ENCODE measurements at places on chromosomes 12 and 14.

- no peak for DNase-seq
Measured at GRCh38 chr12:69894800-69895383, 69.9 kb downstream of the MYRFL start.

DNA sequence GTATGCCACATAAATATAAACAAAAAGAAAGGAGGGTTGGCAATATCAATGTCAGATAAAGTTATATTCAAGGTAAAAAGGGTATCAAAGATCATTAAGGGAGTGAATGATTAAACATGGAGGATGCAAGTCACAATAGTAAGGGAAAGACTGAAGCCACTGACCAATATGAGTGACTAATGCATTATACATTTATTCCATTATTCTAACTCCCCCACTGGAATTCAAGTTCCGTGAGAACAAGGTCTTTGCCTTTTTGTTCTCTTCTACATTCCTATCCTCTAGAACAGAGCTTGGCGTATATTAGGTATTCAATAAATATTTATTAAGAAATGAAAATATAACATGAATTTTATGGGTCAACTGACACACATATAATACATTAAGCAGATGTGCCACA lies 30.7 kb downstream of the MAP4K5 start:
- no peak for DNase-seq

DNA sequence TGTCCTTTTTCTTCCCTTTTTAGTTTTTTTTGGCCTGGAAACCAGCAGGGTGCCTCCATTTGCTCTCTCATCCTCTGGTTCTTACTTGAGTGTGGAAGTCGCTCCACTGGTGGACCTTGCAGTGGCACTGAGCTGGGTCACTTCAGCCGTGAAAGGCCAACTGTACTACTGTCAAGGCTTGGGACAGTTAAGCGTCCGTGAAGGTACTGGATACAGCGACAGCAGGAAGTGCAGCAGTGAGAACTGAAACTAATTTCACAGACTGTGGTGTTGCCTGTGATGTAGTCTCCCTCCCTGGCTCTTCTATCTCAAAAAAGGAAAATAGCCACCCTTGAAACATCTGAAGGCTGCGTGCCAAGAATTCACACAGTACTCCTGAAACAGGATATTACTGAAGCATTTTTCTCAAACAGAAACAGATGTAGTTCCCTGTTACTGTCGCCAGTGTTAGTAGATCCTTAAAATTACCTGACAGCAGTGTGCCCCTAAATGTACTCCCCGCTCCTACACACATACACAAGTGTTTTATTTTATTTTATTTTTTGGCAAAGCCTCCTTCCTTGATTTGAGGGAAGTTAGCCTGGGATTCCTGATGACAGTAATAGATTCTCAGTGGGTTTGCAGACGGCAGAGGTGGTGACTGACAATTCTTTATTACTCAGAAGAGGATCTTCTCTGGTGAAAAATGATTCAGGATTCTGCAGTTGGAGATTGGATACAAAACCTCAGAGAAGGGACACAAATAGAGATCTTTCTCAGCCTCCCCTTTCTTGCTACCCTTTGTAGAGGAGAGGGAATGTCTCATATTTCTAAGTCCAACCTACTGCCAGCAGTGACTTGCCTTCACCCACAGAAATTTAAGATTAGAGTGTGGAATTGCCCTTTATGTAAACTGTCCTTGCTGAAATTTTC lies 4.4 kb downstream of the SUSD6 start:
- no peak for DNase-seq

- DNase-seq = no peak
Measured at GRCh38 chr12:57223191-57224165, 6.0 kb upstream of the SHMT2 start.
